Testis (tissue), 5 donors: ENCODE measurements at places on chromosomes 12 and 14. TPM values are rescaled to one million over a fixed set of nuclear protein-coding genes. Genes with fewer than 3 reads are reported as not detected.

DNA sequence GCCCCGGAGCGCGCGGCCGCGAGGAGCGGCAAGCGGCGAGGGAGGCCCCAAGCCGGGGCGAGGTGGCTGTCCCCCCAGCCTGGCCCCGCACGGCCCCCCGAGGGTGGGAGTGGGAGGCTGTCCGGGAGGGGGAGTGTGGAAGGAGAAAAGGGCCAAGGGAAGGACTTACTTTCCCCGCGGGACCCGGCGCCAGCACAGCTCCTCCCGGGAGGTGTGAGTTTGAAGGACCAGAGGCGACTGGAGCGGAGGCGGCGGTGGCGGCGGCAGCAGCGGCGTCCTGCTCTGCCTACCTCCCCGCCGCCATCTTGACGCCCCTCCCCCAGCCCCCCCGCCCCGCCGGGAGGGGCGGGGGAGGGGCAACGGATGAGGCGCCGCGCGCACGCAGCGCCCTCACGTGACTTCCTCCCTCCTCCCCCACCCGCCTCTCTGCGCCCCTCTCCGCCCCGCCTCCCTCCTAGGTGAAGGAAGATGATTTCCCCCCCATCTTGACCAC lies at the start of gene SBNO1:
TSS of gene SBNO1 (minus strand) at position 316 of the 493 bp plus-strand sequence. CDS start 14,406 bp downstream, outside the sequence.
- peak; percentile 93 for DNase-seq

- DNase-seq: no peak
Measured at GRCh38 chr14:51805541-51805940, 54.9 kb upstream of the GNG2 start.

- DNase-seq: no peak
Measured at GRCh38 chr14:63192085-63192484, 12.2 kb upstream of the RHOJ start.

GRCh38 chr12:88433997-88434703 lies 146.1 kb downstream of the KITLG start:
- no peak for DNase-seq

- DNase-seq: no peak
Measured at GRCh38 chr12:113180333-113180732, 4.9 kb downstream of the DDX54 start.

- DNase-seq: peak; percentile 46
Measured at GRCh38 chr12:25960143-25960542, 1.7 kb downstream of the RASSF8 start.

DNA sequence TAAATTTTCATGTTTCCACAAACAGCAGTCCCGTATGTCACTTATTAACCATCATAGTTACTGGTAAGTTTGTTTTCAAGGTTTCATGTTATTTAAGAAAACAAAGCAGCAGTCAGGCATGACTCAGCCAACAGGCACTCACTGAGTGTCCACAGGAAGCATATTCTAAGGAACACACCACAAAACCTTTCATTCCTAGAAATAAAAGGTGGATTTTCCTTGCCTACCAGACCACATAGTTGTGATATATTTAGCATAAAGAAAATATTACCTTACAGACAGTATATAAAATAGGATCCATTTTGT lies 143.3 kb upstream of the AVPR1A start:
- no peak for DNase-seq

- DNase-seq: no peak
Measured at GRCh38 chr12:33825442-33825841, 196.9 kb upstream of the ALG10 start.

DNA sequence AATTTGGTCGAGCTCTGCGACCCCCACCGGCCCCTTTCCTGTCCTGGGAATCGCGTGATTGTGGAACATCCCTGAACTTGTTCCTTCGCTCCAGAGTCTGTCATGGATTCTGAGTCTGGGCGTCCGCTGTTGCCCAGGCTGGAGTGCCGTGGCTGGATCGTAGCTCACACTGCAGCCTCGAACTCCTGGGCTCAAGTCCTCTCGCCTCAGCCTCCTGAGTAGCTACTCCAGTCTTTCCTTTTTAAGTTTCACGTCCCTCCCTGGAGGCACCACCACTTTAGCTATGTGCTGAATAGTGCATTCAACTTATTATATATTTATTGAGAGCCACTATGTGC lies 698 bp downstream of the ACOT6 start:
- DNase-seq: peak; percentile 43

GRCh38 chr14:71498212-71498611 lies 434.0 kb upstream of the RGS6 start:
- no peak for DNase-seq

DNA sequence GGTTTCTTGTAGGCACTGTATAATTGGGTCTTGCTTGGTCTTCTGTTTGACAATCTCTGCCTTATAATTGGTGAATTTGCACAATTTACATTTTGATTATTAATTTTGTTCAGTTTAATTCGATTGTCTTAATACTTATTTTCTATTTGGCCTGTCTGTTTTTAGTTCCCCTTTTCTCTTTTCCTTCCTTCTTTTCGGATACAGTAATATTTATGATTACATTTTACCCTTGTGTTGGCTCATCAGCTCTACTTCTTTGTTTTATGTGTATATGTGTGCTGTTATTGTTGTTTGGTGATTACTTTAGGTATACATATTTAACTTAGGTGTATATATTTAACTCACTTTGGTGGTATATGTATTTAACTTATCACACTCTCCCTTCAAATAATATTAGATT lies 12.8 kb upstream of the BEGAIN start:
- DNase-seq: no peak

DNA sequence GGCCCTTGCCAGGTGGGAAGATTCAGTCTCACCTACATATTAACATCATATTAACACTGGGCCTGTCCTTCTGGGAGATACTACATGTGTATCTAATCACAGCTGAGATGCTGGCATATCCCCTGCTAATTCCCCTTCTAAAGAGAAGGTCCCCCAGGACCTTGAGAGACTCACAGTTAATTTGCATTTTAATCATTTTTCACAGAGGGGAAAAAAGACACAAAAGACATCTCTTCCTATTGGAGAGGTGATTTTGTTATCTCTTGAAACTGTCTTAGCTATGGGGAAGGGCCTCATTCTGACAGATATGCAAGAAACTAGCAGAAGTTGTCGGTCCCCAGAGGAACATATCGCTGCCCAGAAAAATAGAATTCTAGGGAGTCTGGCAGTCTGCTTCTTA lies 7.5 kb downstream of the C14orf132 start:
- no peak for DNase-seq

GRCh38 chr12:121358073-121358472 lies 5.9 kb upstream of the ANAPC5 start:
- no peak for DNase-seq

- no peak for DNase-seq
Measured at GRCh38 chr14:95197551-95197950, 40.2 kb upstream of the DICER1 start.

DNA sequence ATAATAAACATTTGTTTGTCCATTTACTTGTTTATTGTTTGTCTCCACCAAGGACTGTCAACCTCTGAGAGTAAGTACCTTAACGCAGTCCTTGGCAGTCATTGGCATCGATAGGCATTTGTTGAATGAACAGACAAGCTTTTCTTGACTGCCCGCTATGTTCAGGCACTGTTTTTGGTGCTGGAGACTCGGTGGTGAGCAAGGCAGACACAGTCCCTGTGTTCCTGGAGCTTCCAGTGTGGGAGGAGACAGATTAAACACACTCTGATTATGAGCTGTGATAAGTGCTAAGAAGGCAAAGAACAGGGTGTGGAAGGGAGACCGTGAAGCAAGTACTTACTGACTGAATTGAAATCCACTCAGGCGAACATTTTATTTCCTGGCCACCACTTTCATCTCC lies 1.2 kb downstream of the ATP6V0A2 start:
- DNase-seq: no peak

DNA sequence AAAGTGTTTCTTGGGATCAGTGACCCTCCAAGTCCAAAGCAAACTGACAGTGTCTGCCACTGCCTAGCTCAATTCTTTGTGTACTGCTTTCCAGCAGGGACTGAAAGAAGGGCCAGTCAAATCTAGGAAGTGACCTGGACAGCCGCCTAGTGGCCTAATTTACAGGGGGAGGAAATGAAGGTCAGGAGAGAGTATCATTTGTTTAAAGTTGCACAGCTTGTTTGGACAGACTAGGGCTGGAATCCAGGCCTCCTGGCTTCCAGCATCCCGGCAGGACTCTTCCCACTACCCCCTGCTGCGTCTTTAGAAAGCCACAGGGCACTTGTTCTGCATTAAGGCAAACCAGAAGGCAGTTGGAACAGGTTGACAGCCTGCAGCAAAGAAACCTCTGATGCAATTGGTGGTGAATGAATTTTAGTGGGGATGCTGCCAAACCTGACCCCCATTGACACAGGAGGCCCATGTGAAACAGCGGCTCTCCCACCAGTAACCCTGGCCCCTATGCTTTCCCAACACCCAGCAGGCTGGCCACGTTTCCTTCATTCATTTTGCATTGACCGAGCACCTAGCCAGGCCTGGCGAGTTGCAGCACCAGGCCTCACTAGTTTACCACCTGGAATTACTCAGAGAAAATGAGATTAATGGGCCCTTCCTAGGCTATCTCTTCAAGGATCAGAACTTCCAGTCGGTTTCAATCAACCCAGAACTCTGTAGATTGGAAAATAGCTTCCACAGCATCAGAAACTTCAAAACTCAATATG lies 28.2 kb downstream of the GALNT16 start:
- peak; percentile 48 for DNase-seq

- no peak for DNase-seq
Measured at GRCh38 chr14:91311284-91311662, 66.8 kb upstream of the GPR68 start.

DNA sequence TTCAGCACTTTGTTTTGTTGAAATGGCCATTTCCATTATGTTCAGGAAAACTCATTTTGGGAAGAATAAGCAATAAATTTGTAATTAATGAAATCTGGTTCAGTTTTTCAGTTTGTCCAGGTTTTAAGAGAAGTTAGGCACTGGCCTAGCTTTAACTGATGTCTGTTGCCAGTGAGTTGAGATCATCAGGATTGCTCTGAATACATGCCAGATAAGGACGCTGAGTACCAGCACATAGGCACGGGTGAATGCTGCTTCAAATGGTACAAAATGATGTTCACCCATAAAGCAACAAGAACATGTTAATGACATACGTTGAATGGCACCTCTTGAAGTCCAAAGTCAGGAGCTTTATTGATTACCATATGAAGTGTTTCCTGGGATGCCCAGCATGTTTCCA lies 46.5 kb downstream of the PIWIL1 start:
- no peak for DNase-seq

DNA sequence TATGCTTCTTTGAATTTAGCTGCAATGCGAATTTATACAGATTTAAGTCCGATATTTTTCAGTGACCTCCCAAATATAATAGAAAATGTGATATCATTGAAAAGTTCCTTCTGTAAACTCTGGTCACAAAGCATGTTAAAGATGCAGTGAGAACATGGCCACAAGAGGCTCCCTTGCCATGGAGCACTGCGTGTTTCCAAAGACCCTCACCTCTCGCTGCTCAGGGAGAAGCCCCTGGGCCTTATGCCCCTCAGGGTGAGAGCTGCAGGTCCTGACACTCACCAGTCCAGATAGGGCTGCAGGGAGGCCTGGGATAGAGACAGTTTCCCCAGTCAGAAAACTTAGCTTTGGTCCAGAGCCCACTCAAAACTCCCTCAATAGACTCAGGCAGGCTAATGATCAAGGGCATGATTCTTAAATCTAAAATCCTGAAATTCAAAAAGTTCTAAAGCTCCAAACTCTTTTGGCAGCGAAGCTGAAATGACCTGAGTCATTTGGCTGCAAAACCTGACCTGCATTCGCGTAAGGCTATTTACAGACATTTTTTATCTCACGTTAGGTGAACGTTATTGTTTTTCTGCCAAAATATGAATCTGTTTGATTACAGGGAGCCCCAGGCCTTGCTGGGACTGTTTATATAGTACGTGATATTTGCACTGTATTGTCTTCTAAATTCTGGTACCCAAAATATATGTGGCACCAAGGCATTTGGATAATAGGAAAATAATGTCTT lies 67.8 kb downstream of the CAPZA3 start:
- DNase-seq: no peak

Gene ITGA7
- 26.4 TPM for total RNA-seq

Gene KLRC1
- total RNA-seq: 1.9 TPM

Gene HOXC12
- 0.06 TPM for total RNA-seq

Gene MDP1
- 19.5 TPM for total RNA-seq

Gene KLHL33
- total RNA-seq: 1.2 TPM

Gene TRHDE
- 2.8 TPM for total RNA-seq

Gene LRFN5
- total RNA-seq: 6.8 TPM

Gene KRT79
- total RNA-seq: 0.24 TPM

Gene LIN7A
- 12.0 TPM for total RNA-seq
